ENCODE measurements at places on chromosomes 1 and 21.

DNA sequence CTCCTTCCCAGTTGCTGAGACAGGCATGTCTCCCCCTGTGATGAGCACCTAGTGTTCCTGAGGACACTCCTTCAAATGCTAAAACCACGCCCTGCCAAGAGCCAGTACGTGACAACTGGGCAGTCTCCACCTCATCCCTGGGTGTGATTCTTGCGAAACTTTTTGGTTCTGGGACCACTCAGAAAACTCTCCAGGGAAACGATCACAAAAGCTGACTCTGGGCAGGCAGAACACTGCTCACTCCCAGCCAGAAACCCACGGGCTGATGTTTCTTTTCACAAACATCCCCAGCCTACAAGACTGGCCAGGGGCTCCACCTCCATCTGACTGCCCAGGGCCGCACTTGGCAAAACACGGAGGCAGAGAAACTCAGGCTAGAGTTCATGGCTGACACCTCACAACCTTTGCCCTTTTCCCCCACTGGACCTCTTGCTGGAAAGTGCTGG, 24.4 kb downstream of the DHRS3 start:
- DNase-seq, result no peak

DNA sequence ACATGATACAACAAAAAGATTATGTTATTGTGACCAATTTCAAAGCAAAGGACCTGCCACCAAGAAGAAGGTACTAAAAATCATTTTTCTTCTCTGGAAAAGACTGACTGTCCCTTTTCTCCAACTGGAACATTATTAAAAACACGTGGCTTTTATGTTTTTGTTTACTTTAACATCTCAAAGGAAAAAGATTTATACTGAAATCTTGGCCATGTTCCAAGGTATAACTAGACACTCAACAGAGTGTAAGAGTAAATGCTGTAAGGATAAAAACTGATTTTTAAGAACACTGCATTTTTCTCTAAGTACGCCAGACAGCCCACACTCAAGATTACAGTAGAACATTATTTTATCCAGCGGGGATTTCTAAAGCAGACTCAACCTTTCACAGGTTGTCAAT, 62.1 kb downstream of the BRWD1 start:
- no peak for DNase-seq

DNA sequence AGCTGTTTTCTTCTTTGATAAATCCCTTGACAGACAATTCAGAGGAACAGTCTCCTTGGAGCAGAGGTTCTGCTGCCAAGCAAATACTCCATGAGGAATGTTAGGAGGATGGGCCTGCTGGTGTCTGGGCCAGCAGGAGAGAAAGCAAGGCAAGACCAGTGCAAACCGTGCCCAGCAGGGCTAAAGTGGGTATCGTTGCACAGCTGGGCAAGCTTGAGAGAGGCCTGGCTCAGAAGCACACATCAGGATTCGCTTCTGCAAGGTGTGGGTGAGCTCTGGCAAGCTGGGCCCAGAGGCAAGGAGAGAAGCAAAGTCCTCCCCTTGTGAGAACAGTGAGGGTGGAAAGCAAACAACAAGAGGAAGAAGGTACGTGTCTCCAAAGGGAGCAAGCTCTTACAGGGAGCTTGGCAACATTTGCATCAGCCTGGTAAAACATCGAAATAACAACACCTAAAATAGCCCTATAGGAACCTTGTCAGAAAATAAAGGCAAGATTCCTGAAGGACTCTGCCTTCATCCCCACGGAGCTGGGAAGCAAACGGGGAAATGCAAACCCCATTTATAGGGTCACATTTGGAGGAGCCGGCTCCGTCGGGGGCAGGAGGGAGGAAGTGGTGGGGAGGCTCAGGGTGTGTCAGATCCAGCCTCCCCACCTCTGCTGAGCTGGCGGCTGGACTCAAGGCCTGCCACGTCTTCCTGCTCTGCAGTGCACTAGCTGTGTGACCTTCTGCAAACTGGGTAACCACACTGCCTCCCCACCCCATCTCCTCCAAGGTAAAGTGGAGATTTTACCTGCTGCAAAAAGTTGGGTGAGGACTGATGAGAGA, 62.3 kb upstream of the HIVEP3 start:
- no peak for DNase-seq

GRCh38 chr1:227939791-227940771, 7.7 kb downstream of the WNT9A start:
- no peak for DNase-seq

DNA sequence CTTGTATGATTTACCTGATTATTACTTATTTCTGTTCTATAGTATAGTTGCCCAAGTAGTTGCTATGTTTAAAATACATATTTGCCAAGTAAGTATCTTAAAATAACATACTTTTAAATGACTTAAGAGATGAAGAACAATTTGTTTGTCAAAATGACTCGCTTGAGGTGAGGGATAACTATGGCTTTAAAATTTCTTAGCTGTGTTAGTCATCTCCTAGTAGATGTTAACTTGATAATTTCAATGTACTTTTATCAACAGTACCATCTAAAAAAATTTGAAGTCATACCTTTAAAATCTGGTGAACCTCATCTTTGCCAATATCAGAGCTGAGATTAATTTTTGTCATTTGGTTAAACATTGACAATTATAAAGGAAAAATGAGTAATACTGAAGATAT, 37.7 kb downstream of the ODR4 start:
- no peak for DNase-seq

- DNase-seq, result no peak
Measured at GRCh38 chr1:9809100-9809510, 14.7 kb downstream of the CLSTN1 start.

- DNase-seq, result peak; percentile 29
Measured at GRCh38 chr1:150708595-150708994, 11.6 kb upstream of the GOLPH3L start.

GRCh38 chr1:51736702-51737101, 119.8 kb downstream of the OSBPL9 start:
- DNase-seq, result no peak
